ENCODE measurements at places on chromosomes 16 and 17. TPM values are rescaled to one million over a fixed set of nuclear protein-coding genes. Genes with fewer than 3 reads are reported as not detected.
A peak's percentile ranks its signal among the peaks of the same experiment; 100 is the strongest.

GRCh38 chr17:75160211-75160610, 5.9 kb upstream of the JPT1 start:
- no peak for DNase-seq

GRCh38 chr17:11598274-11599221, at the start of gene DNAH9:
Gene DNAH9, plus strand, starts transcription at chr17:11598470. Its CDS starts 29 bp downstream, at chr17:11598499.
- DNase-seq = peak; percentile 91

DNA sequence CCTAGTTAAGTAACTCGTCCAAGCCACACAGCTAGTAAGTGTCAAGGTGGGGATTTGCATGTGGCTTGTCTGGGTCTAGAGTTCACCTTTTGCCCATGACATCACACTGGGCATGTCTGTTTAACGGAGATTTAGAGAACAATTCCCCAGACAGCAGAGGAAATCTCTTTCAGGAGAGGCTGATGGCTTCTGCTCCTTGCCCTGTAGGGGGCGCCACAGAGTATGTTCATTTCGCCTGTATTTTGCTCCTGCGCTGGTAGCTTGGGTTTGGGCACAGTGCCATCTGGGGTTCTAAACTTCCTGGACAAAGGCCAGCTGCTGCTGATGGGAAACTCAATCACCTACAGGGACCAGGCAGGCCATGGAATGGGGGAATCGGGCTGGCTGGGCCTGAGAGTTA, 20.4 kb downstream of the OTOA start:
- DNase-seq = peak; percentile 44

- DNase-seq = peak; percentile 63
These were observed at the start of gene MPP3 for GRCh38 chr17:43832976-43833829. Gene MPP3, minus strand, starts transcription at chr17:43833146. Its CDS starts 1,240 bp downstream, at chr17:43831906.

GRCh38 chr17:7897773-7898172, 9.2 kb downstream of the CHD3 start:
- no peak for DNase-seq

- DNase-seq = no peak
These were observed 169.8 kb downstream of the MRTFB start for GRCh38 chr16:14240964-14241363.

- DNase-seq = peak; percentile 46
These were observed 21.1 kb downstream of the CLUH start for GRCh38 chr17:2690165-2691068.

DNA sequence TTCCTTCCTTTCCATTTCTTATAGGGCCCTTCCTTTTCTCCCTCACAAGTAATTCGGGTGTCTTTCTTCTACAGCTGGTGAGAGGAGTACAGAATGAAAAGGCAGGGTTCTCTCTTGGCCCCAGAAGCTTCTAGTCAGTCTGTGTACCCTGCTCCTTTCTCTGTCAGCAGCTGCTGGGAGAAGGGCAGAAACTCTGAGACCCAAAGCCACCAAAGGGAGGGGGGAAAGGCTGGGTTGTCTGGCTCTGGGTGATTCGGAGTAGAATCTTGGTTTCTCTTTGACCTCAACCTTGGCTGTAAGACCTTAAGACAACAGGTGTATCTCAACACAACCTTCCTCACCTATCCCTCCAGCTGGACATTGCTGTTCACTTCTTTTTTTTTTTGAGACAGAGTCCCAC, 3.3 kb upstream of the NR1D1 start:
- DNase-seq = no peak

Gene PRSS33
- not detected for total RNA-seq

Measured in left lobe of liver (tissue), 2 donors.